ENCODE measurements at places on chromosomes 6 and 20. TPM values are rescaled to one million over a fixed set of nuclear protein-coding genes. Genes with fewer than 3 reads are reported as not detected.

GRCh38 chr6:87756858-87757257 lies 54.8 kb upstream of the AKIRIN2 start:
- H3K36me3 ChIP-seq = no peaks in the 10 kb centered on the region
- DNase-seq = no peak
- H3K4me3 ChIP-seq = no peak overlapping the region
- H3K4me1 ChIP-seq = no peaks in the 10 kb centered on the region
- no peak overlapping the region for H3K27ac ChIP-seq

GRCh38 chr6:14910692-14911547 lies 334.9 kb upstream of the JARID2 start:
- no peaks in the 10 kb centered on the region for H3K27me3 ChIP-seq
- H3K36me3 ChIP-seq = no peaks in the 10 kb centered on the region
- H3K4me3 ChIP-seq = no peak overlapping the region
- H3K27ac ChIP-seq = no peak overlapping the region

- no peak overlapping the region for H3K4me3 ChIP-seq
- H3K4me1 ChIP-seq = no peaks in the 10 kb centered on the region
- no peaks in the 10 kb centered on the region for H3K27me3 ChIP-seq
- no peak overlapping the region for H3K27ac ChIP-seq
- H3K36me3 ChIP-seq = no peaks in the 10 kb centered on the region
Measured at GRCh38 chr6:16006681-16007080, 122.2 kb upstream of the MYLIP start.

DNA sequence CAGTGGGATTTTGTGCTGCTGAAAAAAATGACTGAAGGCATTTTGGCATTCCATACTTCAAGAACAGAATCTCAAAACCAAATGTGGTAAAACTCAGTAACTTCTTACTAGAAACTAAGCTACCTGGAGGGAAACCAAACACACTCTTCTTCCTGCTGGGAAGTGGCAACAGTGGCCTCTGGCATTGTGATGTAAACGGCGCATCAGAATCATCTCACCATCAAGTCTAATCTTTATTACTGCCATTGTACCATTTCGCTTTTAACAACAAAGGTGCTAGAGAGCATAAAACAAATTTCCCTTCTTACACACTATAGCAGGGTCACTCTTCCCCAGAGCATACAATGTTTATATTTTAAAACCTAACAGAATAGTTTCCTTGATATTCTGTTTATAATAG lies 101.6 kb upstream of the CEP162 start:
- H3K36me3 ChIP-seq = no peaks in the 10 kb centered on the region
- no peak overlapping the region for H3K27ac ChIP-seq
- no peak for DNase-seq
- peaks cover 16% of the 10 kb centered on the region for H3K4me1 ChIP-seq
- peak overlapping the region; percentile 23 for H3K4me3 ChIP-seq
- H3K27me3 ChIP-seq = no peaks in the 10 kb centered on the region

DNA sequence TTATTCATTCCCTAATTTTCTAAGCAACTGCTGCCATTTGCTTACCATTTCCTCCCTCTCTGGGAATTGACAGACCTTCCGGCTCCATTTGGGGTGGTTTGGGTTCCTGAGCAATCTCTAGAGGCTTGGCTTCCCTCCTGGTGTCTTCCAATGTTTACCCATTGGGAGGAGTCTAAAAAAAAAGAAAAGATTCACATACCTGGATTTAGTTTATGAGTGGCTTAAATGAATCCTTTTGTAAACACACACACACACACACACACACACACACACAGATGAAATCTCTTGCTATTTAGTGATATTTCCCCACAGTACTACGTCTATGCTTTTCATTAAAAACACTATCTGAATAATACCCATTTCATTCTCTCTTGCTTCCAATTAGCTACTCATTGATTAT lies 48.3 kb upstream of the TRAF3IP2 start:
- H3K4me3 ChIP-seq = no peak overlapping the region
- no peak for DNase-seq
- H3K4me1 ChIP-seq = no peaks in the 10 kb centered on the region
- H3K27me3 ChIP-seq = no peaks in the 10 kb centered on the region

Gene HLA-DQA1
- total RNA-seq = 1.2 TPM

Gene TBC1D22B
- total RNA-seq = 14.4 TPM
